ENCODE measurements at places on chromosomes 2 and 18.

- no peak for DNase-seq
These were observed 325.4 kb downstream of the ZEB2 start for GRCh38 chr2:144194326-144195071.

DNA sequence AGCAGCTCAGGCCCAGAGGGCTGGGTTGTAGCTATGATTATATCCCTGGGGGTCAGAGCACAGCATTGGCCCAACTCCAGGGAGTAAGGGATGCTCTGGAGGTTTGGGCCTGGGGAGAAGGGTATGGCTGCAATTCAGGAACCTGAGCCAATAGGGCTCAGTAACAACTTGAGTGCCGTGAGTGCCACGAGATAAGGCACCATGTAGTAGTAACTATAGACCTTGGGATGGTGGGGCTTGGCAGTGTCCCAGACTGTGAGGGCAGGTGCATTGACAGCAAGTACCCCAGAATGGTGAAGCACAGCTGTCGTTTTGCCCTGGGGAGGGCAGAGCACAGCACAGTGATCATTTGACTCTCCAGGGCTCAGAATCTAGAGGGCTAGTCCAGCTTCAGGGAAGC lies 45.1 kb upstream of the ZNF396 start:
- no peak for DNase-seq

- DNase-seq: no peak
These were observed 2.5 kb downstream of the HPCAL1 start for GRCh38 chr2:10305254-10305635.

GRCh38 chr2:30288561-30288960 lies 57.2 kb downstream of the LBH start:
- DNase-seq: no peak

GRCh38 chr2:134155134-134155533 lies 98.7 kb upstream of the MGAT5 start:
- no peak for DNase-seq

DNA sequence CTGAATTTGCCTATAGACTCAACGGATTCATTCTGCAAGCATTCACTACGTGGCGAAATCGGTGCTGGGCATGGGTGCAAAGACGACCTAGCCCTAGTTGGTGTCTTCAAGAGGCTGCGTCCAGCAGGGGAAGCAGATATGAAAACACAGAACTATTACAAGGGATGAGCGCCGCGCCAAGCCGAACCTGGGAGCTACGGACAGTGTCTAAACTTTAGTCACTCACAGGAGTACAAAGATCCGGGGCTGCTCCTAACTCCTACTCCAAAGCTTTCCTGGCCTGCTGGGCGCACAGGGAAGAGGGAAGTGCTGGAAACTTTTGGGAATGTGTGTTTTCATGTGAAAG lies 732 bp upstream of the ANXA4 start:
- DNase-seq: peak; percentile 61

DNA sequence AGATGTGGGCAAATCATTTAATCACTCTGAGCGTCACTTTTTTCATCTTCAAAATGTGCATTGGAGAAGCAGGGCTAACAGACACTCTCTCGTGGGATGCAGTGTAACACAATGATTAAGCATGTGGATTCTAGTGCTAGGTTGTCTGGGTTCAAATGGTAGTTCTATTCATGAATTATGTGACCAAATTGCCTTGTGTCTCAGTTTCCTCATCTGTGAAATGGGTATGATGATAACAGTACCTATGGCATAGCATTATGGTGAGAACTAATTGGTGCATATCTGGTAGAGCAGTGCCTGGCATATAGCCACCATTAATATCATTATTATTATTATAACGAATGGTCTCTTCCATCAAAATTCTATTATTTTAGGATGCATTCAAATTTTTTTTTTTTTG lies 142.4 kb upstream of the SIX3 start:
- no peak for DNase-seq

DNA sequence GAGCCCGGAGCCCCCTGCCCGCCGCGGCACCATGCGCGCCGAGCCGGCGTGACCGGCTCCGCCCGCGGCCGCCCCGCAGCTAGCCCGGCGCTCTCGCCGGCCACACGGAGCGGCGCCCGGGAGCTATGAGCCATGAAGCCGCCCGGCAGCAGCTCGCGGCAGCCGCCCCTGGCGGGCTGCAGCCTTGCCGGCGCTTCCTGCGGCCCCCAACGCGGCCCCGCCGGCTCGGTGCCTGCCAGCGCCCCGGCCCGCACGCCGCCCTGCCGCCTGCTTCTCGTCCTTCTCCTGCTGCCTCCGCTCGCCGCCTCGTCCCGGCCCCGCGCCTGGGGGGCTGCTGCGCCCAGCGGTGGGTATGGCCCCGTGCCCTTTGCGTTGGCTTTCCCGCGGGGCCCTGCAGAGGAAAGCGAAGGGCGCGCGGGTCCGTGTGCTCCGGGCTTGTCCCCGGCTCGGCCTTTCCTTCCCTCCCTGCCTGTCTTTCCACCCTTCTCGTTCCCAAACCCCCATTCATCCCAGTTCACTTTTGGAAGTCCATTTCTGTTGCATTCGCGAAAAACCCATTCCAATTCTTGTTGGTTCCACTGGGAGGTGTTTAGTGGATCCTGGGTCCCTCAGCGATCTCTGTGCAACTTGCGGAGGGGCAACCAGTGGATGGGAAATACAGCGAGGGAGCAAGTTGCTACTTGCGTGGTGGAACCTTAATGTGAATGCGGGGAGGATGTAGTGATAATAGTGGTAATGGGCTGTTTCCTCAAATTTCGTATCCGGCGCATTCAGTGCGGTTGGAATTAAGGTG lies 599 bp downstream of the ADAM23 start:
- DNase-seq: no peak

- DNase-seq: no peak
These were observed 267.6 kb upstream of the CYP26B1 start for GRCh38 chr2:72415241-72415661.

DNA sequence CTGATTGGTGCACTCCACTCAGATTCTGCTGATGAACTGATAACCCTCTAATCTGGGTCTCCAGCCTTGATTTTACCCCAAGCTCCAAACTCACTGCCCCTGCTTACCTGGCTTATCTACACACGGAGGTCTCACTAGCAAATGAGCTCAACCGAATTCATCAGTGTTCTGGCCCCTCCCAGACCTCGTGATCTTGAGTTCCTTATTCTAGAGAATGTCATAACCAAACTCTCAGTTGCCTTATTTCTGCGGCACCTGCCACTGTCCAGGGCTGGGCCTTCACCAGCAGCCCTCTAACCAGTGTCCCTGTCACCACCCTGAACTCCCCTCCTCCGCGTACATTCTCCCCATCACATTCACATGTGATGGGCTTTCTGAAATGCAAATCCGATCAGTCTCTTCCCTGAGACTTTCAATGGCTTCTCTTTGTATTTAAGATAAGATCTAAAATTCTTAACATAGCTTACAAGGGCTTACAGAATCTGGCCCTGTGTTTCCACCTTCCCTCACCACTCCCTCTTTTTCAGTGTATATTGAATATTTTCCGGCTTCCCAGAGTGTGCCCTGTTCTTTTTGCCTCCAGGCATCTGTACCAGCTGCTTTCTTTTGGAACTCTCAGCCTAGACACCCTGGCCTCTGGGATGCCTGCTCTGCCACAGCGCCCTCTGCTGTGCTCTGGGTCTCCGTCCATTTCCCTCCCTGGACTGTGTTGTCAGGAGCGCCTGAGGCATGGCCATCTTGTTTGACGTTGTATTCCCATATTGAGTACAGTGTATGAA lies 31.1 kb downstream of the NAB1 start:
- no peak for DNase-seq

- DNase-seq: no peak
These were observed 9.7 kb downstream of the SPP2 start for GRCh38 chr2:234060236-234060635.

- no peak for DNase-seq
These were observed 347.8 kb upstream of the GULP1 start for GRCh38 chr2:187943772-187944369.

- DNase-seq: no peak
These were observed 14.4 kb upstream of the SNED1 start for GRCh38 chr2:240983996-240984498.

GRCh38 chr2:172734711-172735581 lies 699 bp upstream of the RAPGEF4 start:
- no peak for DNase-seq

DNA sequence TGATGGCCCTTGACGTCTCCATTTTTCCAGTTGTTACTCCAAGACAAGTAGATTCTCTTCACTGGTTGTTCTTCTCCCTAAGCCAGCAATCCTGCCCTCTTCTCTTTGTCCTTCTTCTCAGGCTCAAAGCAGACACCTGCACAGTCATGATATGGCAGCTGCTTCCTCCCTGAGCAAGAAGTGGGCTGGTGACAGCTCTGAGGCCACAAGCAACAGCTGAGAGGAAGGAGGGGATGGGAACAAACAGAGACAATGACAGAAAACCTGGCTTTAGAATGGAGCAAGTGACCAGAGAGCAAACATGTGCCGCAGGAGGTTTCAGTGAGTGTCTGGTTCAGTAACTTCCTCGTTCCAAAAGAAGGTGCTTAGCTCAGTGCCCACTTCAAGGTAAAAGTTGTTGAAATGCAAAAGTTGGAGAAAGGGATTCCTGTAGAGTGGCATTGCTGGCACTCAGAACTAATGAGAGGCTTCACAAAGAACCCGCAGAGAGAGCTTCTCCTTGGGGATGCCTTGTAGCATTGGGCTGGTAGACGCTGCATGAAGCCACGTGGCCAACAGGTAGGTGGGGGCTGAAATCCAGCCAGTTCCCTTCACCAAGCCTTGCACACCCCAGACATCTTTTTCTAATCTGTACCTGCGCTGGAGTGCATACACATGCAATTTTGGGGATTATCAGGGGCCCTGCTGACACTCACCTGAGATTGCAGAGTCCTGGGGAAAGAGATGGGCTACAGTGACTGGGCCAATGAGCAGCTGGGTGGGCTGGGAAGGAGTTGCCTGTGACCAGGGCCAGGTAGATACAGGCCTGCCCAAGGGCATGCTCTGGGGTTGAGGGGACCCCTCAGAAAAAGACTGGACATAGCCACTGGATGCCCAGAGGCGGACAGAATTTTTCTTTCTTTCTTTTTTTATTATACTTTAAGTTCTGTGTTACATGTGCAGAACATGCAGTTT lies 153.3 kb upstream of the RAB12 start:
- no peak for DNase-seq

DNA sequence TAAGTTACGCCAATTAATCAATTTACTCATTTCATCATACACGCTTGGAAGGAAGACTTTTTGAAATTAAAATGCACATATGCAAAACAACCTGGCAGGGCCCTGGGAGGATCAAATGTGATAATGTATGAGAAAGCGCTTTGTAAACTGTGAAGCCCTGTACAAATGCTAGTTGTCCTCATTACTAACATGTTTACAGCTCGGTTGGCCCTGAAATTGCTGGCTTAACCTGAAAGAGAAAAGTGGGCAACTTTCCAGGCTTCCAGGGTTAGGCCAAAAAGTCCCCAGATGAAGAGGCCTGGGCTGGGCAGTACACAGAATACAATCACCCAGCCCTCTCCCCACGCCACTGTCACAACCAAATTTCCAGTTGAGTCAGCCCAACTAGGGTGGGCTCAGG lies 60.2 kb downstream of the DNMT3A start:
- no peak for DNase-seq

DNA sequence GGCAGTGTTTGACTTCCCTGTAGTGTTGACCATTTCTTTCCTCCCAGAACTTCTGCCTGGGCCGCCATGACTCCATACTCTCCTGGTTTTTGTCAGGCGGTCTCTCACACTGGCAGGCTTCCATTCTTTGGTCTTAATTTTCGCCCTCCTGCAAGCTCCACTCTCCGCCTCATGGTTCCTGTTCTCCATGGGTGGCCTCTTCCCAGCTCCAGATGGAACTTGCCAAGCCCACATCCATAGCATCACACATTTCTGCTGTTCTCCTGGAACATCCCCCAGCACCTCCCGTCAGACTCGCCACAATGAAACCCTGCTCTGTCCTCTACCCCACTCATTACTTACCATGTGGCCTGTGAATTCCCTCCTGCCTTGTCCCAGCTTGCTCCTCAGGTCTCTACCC lies 896 bp upstream of the AFF3 start:
- DNase-seq: no peak

DNA sequence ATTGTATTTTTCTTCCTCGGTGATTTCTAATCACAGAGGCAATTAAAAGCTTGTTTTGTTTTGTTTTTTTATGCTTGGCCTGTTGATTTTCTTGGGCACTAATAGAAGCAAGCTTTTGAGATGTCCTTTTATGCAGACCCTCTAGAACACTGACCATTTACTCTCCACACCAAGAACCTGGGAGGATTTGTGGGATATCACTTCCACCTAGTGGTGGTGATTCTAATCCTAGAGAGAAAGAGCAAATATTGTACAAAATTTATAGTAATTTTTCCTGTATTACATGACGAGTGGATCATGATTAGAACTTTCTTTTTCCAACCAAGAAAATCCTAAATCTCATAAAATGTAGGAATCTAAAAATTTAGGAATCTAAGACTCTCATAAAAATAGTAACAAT lies 23.4 kb downstream of the NEMP2 start:
- DNase-seq: peak; percentile 6

- no peak for DNase-seq
These were observed 250.4 kb upstream of the RBBP8 start for GRCh38 chr18:22682720-22683119.

DNA sequence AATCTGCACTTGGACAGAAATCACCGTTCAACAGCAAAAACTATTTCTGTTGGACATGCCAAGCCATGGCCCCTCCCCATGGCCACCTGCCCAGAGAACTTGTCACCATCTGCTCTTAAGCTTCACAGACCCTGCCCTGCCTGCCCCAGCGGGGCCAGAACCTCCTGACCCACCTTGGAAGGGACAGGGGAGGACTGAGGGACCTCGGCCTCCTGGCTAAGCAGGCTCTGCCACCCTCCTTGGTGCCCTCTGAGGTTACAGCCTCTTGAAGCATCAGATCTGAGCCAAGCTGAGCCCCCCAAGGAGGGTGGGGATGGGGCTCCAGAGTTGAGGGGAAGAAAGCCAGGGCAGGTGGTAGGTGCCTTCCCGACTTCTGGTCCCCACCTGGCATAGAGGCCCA lies 6.5 kb downstream of the TEX261 start:
- DNase-seq: no peak

- DNase-seq: no peak
These were observed 1610.4 kb upstream of the ZEB2 start for GRCh38 chr2:146130290-146130689.

DNA sequence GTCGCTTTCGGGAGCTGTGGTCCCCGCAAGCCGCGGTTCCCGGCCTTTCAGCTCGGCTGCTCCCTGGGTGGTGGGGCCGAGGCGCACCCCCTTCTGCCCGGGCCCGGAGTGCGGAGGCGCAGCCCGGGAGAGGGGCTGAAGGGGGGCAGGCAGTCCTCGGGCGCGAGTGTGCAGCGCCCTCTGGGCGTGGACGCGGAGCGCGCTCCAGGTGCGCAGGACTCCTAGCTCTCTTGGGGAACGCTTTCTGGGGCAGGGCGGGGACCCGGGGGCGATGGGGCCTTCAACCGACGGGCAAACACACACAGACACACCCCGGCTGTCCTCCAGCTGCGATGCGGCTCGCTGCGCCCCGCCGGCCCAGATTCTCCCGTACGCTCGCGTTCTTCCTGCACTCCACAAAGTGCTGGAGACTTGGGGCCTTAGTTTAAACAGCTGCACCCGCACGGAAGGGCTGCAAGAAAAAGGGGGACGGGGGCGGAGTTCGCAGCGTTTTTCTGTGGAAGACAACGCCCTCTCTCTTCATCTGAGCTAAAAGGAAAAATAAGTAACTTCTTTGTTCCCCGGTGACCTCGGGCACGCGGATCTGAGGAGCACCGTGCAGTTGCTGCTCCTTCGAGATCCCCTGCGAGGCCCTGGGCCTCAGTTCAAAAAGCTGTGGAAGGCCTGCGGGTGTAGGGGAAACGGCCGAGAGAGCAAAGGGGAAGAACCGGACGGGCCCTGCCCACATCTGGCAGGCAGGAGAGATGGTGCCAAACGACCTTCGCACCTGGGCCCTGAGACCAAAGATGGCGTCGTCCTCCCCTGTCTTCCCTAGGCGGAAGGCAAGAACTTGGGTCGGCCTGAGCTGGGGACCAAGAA lies 593 bp upstream of the SDC1 start:
- peak; percentile 37 for DNase-seq
